RKO (cell line): ENCODE measurements at places on chromosomes 3 and 15.
A peak's percentile ranks its signal among the peaks of the same experiment; 100 is the strongest.

GRCh38 chr15:74906067-74906449, 593 bp downstream of the FAM219B start:
- peak; percentile 32 for DNase-seq

- DNase-seq = no peak
These were observed 10.6 kb upstream of the BTBD1 start for GRCh38 chr15:83077491-83078230.

DNA sequence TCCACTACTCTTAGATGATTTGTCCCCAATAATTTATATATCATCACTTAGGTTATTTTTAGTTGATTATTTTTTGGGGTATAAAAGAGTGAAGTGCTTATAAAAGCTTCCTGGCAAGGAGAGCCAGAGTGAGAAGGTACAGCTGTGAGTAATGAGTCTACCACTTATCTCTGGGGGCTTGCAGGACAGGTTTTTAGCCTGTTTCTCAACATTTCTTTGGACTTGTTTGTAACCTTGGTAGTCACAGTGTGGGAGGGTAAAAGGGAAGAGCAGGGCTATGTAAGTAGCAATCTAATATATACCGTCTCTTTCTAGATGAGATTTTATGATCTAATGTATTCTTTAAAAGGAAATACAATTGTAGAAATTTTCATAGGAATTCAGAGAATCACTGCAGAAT, 321.3 kb upstream of the GOLIM4 start:
- no peak for DNase-seq

GRCh38 chr3:38115645-38116427, 21.1 kb downstream of the ACAA1 start:
- no peak for DNase-seq

GRCh38 chr15:43469867-43470266, 23.1 kb downstream of the TP53BP1 start:
- no peak for DNase-seq

DNA sequence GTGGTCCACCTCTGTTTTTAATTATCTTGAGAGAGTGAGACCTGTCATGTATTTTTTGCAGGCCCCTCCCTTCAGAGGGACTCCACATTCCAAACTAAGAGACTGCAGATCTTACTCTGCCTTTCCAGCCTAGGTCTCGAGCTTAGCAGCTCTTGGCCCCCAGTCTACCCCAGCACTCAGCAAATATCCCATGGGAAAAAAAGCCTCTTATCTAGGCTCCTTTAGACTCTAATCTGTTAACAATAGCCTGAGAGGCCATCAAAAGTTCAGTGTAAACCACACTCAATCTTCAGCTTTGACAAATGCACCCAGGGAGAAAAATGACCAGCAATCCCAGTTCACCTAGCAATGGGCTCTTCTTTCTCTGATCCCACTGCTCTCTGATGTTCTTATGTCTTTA, 8.6 kb upstream of the BLM start:
- DNase-seq = no peak

DNA sequence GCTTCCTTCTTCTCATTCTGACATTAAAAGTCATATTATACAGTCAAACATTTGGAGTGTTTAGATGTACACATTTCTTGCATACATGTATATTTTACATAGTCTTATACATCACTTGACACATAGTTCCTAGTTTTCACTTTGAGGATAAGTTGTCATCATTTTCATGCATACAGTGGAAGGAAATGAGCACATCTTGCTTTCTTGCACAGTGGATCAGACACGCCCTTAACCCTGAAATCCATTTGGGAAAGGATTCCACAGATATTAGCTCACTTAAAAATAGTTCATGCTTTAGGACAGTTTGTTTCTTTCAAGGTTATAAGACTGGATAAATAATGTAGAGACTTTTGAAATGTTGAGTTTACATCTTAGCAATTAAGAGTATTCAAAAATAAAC, 148.6 kb upstream of the MME start:
- no peak for DNase-seq

DNA sequence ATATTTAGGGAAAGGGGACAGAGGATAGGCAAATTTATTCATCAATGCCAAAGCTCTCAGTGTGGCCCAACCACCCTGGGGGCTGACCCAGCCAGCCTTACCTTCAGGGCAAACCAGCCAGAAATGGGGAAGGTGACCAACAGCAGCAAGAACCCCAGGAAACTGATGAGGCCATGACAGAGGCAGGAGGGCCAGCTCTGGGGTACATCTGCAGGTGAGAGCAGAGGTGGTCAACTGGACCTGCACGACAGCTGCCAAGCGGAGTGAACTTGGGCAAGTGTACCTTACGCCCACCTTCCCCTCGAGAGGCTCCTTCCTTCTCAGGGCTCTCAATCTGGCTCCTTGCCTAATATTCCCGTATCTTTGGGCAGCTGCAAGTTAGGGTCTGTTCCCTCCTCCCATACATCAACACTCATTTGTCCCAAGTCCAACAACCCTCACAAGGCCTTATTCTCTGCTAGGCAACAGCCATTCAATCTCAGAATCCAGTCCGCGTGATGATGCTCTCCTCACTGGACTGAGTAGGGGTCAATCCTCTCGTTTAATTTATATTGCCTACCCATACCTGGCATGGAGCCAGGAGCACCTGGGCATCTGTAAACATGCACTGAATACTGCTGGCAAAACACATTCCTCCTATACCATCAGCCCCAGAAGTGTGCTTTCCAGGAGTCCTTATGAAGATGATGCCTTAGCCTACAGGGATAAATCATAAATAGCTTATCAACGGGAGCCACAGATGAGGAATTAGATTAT, 1.7 kb downstream of the STOML1 start:
- no peak for DNase-seq

DNA sequence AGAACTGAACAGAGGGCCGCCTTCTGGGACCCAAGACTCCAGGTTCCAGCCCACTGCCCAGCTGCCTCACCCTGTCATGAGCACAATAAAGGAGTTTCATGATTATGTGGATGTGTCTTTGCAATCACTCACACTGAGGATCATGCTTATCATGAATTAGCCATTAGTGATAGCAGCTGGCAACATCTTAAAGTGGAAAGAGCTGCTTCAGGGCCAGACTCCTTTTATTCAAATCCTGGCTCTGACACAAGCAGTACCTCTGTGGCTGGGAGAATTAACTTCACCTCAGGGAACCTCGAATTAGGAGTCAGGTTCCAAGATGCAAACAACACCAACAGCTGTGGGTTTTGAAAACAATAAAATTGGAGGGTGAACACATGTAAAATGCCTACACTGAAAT, 6.6 kb upstream of the SCAP start:
- DNase-seq = no peak

GRCh38 chr15:67838789-67839332, 984 bp downstream of the RNU6-1 start:
- DNase-seq = no peak

- no peak for DNase-seq
These were observed 284.1 kb upstream of the ONECUT1 start for GRCh38 chr15:53074221-53074620.

DNA sequence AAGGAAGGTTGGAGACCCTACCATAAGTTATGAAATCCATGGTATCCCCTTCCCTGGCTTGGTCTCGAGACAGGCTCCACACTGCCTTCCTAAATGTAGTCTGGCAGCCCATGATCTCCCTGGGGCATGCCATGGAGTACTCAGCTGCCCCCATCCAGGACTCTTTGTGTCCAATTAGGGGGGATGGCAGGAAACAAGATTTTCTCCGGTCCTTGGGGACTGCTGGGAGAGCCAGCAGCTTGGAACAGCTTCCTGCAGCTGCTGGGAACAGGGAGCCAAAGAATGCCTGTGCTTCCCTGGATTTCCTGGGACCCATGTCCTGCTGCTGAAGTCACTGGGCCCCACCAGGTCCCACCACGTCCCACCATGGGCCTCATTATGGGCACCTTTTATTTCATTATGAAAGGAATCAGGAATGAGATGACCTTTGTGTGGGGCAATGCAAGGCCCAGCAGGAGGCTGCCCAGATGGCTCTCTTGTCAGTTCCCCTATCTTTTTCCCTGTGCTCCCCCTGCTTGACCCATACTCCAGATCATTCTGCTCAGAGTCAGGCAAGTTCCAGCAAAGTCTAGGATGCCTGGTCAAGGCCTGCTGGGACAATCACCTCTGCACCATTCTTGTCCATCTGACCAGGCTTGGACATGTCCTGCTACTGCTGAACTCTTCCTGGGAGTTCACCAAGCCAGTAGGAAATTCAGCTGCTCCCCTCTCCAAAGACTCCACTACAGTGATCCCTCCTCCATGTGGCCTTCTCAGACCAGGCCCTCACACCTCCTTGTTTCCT, 15.0 kb upstream of the DAG1 start:
- DNase-seq = no peak

DNA sequence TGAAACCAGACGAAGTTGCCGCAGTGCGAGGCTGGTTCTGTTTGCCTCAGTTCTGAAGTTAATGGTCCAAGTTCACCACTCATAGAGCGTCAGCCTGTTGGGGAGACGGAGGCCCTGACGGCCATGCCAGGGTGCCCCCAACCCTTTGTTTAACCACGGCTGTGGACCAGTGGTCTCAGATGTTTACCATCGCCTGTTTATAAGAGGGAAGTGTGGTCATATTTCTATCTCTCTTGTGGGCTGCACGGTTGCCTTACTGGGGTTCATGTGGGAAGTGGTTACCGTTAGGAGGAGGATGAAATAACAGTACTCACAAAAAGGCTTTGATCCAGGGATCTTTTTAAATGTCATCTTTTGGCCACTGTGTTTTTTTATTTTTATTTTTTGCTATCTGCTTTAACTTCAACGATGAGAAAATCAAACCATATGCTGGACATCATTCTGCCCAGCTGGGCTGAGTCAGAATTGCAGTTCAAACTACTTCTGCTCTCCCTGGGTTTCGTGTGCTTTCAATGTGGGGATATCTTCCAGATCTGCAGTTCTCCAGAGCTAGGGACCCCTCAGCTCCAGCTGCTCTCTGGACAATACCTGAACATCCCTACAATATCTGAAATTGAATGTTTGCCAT, 17.8 kb downstream of the SMAD3 start:
- DNase-seq = no peak

- DNase-seq = no peak
These were observed 589.2 kb downstream of the ROBO1 start for GRCh38 chr3:79178471-79179180.

DNA sequence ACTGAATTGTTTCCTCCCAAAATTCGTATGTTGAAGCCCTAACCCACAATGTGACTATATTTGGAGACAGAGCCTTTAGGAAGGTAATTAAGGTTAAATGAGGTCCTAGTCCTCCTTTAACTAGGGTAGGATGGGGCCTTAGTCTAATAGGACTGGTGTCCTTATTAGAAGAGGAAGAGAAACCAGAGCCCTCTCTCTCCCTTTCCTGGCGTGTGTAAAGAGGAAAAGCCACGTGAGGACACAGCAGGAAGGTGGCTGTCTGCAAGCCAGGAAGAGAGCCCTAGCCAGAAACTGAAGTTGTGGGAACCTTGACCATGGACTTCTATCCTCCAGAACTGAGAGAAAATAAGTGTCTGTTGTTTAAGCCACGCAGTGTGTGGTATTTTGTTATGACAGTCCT, 94.3 kb downstream of the OXNAD1 start:
- no peak for DNase-seq

DNA sequence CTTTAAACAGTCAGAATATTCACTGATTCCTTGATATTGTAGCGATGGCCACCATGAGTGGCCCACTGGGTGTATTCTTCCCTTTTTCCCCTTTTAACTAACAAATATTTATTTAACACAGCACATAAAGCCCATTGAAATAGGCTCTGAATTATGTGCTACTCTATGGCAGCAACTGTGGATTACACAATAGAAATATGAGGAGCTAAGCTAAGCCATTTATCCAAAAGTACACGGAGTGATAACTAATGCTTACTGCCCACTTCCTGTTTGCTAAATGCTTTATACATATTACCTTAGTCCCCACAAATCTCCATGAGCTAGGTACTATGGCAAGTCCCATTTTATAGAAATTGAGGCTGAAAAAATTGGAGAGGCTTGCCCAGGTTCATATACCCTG, 17.9 kb downstream of the ILDR1 start:
- DNase-seq = no peak

DNA sequence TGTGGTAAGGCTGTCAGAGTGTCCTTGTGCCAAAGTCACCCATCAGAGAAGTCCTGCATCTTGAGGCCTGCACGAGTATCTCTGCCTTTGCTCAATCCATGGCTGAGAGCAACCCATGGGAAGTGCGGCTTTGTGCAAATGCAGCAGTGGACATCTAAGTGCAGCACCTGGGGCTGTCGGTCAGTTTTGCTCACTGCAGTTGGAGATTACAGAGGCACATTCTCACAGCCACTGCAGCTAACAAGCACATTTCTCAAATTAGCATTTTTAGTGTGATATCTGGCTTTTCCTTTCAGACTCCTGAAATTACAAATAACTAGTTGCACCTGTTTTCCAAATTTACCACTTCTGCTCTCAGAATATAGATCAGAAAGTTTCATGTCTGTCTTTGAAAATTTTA, 81.5 kb upstream of the DAZL start:
- no peak for DNase-seq

DNA sequence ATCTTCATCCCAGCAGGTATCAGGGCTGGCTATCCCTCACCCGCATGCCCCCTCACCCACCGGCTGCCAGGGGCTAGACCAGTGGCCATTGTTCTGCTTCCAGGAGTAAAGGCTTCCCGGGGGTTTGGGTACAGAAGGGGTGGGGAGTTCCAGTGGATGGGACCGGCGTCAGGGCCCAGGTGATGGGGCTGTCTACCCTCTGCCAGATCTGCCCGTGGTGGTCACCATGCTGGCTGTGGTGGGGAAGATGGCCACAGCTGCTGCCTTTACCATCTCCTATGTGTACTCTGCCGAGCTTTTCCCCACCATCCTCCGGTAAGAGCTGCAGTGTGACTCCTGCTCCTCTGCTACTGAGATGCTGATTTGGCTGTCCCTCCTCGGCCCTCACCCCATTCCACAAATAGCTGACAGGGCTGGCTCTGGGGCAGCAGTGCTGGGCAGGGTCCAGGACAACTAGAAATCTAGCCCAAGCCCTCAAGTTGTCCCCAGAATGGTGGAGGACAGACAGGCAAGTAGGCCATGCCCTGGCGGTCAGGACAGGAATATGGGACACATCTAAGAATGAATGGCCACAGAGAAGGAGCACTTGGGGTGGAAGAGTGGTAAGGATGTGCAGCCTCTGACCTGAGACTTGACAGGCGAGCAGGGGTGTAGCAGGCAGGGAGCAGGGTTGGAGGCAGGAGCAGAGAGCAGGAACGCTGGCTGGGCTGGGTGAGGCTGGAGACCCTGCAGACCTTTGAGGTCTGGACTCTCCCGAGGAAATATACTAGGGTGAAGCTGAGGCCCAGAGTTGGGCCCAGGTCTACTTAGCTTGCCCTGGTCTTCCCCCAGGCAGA, 5.8 kb upstream of the SLC22A14 start:
- no peak for DNase-seq

GRCh38 chr15:41790756-41791546, 16.7 kb downstream of the MAPKBP1 start:
- DNase-seq = no peak

DNA sequence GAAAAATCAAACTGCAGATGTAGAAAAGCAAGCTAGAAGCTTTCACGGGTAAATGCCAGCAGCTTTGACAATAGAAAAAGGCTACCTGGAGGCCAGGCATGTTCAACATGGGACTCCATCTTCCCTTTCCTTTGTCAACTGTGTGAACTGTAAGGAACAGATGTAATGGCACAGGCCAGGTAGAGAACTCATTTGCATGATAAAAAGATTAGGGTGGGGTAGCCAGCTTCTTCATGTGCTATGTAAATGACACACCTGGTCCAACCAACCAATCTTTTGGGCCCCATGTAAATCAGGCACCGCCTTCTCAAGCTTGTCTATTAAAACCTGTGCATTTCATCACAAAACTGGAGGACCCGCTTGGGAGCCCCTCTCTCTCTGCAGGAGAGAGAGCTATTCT, 686.5 kb upstream of the GOLIM4 start:
- no peak for DNase-seq
